Lower lobe of right lung (tissue), 2 donors: ENCODE measurements at places on chromosomes 2 and 18. TPM values are rescaled to one million over a fixed set of nuclear protein-coding genes. Genes with fewer than 3 reads are reported as not detected.

DNA sequence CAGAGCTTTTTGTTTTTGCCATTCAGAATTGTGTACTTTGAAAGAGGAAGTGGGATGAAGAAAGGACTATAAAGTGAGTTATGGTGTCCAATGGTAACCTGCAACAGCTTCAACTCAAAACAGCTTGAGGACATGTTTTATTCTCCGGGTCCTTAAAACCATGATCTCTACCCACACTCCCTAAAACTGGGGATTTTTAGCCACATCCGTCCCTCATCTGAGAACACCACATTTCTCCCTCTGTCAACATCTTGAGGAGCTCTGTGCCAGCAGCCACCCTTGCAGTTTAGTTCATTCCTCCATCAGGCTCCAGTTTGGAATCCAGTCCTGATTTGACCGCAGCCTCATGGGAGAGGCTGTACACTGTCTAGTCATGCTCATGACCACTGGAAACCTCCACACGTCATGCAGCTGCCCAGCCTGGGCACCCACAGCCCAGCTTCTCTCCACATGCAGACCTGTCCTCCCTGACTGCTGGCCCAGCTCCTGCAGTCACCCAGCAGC lies 62.6 kb downstream of the C18orf63 start:
- no peak for DNase-seq

GRCh38 chr2:118784860-118785259 lies 62.6 kb downstream of the EN1 start:
- no peak for DNase-seq

The DOK6 gene
- total RNA-seq, result 3.2 TPM

The TEX51 gene
- not detected for total RNA-seq

- DNase-seq, result no peak
Measured at GRCh38 chr2:198177040-198177439, 372.6 kb downstream of the PLCL1 start.

The C1QL2 gene
- total RNA-seq, result not detected

- no peak for DNase-seq
Measured at GRCh38 chr2:66490588-66491001, 55.7 kb downstream of the MEIS1 start.
